Esophagus (tissue), 2 donors: ENCODE measurements at places on chromosomes 4 and X. TPM values are rescaled to one million over a fixed set of nuclear protein-coding genes. Genes with fewer than 3 reads are reported as not detected.

The SNCA gene
- polyA plus RNA-seq = 2.0 TPM

The CSAG1 gene
- not detected for polyA plus RNA-seq

The LEF1 gene
- 4.6 TPM for polyA plus RNA-seq

The COL4A6 gene
- 5.0 TPM for polyA plus RNA-seq

The RS1 gene
- not detected for polyA plus RNA-seq

The APEX2 gene
- 14.3 TPM for polyA plus RNA-seq

The SHROOM2 gene
- polyA plus RNA-seq = 3.8 TPM

The ZCCHC18 gene
- polyA plus RNA-seq = 0.71 TPM

The STARD8 gene
- polyA plus RNA-seq = 0.86 TPM

The ENPEP gene
- polyA plus RNA-seq = 0.10 TPM

The C4orf51 gene
- not detected for polyA plus RNA-seq

The TMPRSS11F gene
- 6.6 TPM for polyA plus RNA-seq

The HSFX4 gene
- not detected for polyA plus RNA-seq

The CDS1 gene
- 21.2 TPM for polyA plus RNA-seq

The TMPRSS11A gene
- polyA plus RNA-seq = 64.5 TPM

The DCAF4L1 gene
- polyA plus RNA-seq = 0.14 TPM

The FABP2 gene
- polyA plus RNA-seq = not detected
